Activated T-helper 1 cell treated with anti-CD3 and anti-CD28 coated beads, Interleukin-2, amount 50 U/mL, for 16 hours (primary cell): ENCODE measurements at places on chromosomes 12 and 14.

- no peak for DNase-seq
These were observed 2.3 kb upstream of the TRAFD1 start for GRCh38 chr12:112122823-112123690.

GRCh38 chr12:93427779-93428564 lies 13.8 kb downstream of the UBE2N start:
- no peak for DNase-seq

- no peak for DNase-seq
These were observed 43.2 kb upstream of the YAF2 start for GRCh38 chr12:42281278-42281677.

DNA sequence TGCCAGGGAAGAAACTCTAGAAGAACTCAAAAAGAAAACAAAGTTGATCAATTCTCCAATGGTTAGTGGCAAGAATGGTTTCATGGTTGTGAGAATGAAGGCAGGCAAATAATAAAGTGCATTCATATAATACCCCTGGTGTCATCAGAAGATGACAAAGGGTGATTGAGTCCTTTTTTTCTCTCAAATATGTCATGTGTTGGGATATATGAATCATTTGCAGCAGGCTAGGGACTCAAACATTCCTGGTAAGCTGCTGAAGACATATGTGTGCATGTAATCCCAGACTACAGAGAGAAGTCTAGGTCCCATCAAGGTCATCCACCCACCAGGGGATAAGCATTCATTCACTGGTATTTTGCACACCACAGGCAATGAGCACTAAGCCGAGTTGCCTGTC lies 82.4 kb upstream of the MYF6 start:
- DNase-seq: no peak

- no peak for DNase-seq
These were observed 67.7 kb upstream of the PTHLH start for GRCh38 chr12:28040246-28040645.

GRCh38 chr12:50508414-50508813 lies 3.6 kb downstream of the DIP2B start:
- no peak for DNase-seq
